ENCODE measurements at places on chromosomes 1 and 21. TPM values are rescaled to one million over a fixed set of nuclear protein-coding genes. Genes with fewer than 3 reads are reported as not detected.

The PGLYRP4 gene
- not detected for total RNA-seq

DNA sequence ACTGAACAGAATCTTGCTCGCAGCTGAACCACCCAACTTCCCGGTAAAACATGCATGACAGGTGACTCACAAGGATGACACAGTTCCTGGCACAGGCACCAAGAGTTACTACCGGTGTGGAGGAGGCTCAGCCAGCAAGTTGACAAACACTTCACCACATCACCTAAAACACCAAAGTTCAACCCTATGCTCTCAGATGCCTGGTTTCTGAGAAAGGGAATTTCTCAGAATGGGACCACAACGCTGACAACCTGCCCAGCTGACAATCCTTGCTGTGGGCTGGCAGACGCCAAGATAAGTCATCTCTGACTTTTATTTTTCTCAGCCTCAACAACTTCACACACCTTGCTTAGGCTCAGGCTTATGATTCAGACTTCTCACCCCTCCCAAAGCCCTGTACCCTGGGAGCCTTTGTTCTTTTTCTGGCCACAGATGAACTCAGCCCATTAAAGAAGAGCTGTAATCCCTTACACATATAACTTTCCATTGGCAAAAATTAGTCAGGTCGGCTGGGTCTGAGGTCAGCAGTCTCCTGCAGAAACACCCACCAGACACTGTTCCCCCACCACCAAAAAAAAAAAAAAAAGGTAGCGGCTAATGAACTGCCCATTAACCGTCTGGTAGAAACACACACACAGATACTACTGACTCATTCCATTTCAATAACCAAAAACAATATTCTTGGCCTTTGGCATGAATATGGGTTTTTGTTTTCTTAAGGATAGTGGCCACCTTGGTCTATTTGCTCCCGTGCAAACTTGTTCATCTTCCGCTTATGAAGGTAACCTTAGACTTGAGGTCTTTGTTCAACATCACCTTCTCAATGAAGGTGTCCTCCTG lies 10.8 kb upstream of the TIAM1 start:
- DNase-seq, result no peak

The PPIAL4G gene
- not detected for total RNA-seq

GRCh38 chr1:49208712-49209111 lies 432.0 kb upstream of the BEND5 start:
- no peak for DNase-seq

The SELE gene
- 0.20 TPM for total RNA-seq

- no peak for DNase-seq
Measured at GRCh38 chr1:43331688-43332087, 5.9 kb upstream of the MPL start.

All from colonic mucosa (tissue), 4 donors.